ENCODE measurements at places on chromosomes 12 and 14. TPM values are rescaled to one million over a fixed set of nuclear protein-coding genes. Genes with fewer than 3 reads are reported as not detected.

The CLEC2A gene
- polyA plus RNA-seq: not detected

The PPP4R4 gene
- polyA plus RNA-seq: 1.2 TPM

The ART4 gene
- polyA plus RNA-seq: not detected

The ESR2 gene
- 0.10 TPM for polyA plus RNA-seq

The HEBP1 gene
- 57.4 TPM for polyA plus RNA-seq

The C14orf132 gene
- 69.2 TPM for polyA plus RNA-seq

The TMEM119 gene
- polyA plus RNA-seq: 4.6 TPM

The TAS2R9 gene
- polyA plus RNA-seq: not detected

The KRT73 gene
- not detected for polyA plus RNA-seq

The CD27 gene
- polyA plus RNA-seq: 0.34 TPM

The COL2A1 gene
- 1.7 TPM for polyA plus RNA-seq

The IQSEC3 gene
- polyA plus RNA-seq: 38.6 TPM

The PLD4 gene
- polyA plus RNA-seq: 6.0 TPM

Measured in brain (organoid and tissue), 16 donors.